ENCODE measurements at places on chromosomes 5 and 9.
A peak's percentile ranks its signal among the peaks of the same experiment; 100 is the strongest.

DNA sequence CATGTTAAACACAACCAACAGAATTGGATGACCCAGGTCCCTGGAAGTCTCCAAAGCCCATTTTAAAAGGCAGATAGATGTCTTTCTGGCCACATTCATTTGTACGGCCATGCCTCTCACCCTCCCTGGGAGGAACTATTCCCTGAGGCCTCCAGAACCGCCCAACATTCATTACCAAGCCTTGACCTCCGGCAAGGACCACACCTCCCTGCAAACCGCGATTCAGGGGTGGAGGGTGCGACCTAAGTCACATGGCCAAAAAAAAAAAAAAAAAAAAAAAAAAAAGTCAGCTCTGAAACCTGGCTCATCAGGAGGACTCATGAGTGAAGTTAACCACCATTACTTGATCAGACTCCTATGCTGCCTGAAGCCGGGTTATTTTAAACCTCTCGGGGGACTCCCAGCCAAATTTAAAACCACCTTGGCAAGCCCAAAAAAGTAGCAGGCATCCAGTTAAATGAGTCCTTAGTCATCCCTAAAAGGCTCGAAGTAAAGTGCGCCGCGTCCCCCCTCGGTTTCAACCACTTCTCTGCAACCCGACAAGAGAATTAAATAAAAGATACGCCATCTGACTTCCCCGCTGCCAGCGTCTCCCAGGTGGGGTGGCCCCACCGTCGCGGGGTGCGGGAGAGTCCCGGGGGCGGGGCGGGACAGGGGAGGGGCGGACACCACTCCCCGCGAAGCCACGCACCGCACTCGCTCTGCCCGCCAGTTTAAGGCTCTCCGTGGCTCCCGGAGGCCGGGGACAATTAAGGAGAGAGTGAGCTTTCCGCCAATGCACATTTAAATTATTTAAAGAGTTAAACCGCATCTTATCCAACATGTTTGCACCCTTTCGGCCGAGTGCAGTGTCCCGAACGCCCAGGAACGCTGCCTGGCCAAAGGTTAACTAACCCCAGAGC, 2.3 kb downstream of the KLF9 start:
- peak; percentile 93 for DNase-seq

GRCh38 chr5:179417696-179418095, 72.4 kb upstream of the ADAMTS2 start:
- DNase-seq, result no peak

GRCh38 chr9:115456515-115456914, 338.6 kb upstream of the TNC start:
- DNase-seq, result peak; percentile 30

DNA sequence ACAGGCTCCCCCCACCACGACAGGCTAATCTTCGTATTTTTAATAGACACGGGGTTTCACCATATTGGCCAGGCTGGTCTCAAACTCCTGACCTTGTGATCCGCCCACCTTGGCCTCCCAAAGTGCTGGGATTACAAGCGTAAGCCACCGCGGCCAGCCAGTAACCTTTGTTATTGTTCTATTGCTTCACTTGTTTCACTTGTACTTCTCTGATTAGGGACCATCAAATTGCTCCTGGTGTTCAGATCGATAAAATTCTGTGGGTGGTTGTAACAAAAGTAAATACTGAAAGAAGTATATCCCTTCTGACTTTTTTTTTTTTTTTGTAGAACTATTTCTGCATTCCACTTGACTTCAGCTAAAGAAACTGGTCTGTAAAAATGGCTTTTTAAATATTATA, 445.5 kb upstream of the CDH10 start:
- no peak for DNase-seq

GRCh38 chr9:85716031-85716877, 25.5 kb downstream of the AGTPBP1 start:
- no peak for DNase-seq

GRCh38 chr9:124894035-124894740, 32.3 kb downstream of the ARPC5L start:
- DNase-seq, result no peak

All from EH (cell line).